ENCODE measurements at places on chromosomes 2 and 18. TPM values are rescaled to one million over a fixed set of nuclear protein-coding genes. Genes with fewer than 3 reads are reported as not detected.

DNA sequence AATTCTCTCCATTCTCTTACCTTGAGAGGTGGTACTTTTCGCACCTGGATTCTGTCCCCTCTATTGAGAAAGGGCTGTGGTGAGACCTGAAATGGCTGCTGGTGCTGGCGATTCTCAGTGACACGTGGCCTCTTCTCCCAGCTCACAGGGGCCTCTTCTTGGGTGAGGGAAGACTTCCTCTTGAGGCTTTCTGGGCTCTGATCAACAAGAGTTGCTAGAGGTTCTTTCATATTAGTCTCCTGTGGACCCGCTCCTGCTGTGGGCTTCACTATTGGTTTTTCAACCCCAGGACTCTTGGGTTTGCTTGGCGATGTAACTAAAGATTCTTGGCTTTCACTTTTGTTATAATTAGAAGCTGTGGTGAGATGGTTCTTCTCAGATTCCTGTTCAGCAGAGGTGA lies 76.3 kb upstream of the DTNB start:
- DNase-seq: no peak

Gene YWHAQ
- total RNA-seq: 535 TPM

DNA sequence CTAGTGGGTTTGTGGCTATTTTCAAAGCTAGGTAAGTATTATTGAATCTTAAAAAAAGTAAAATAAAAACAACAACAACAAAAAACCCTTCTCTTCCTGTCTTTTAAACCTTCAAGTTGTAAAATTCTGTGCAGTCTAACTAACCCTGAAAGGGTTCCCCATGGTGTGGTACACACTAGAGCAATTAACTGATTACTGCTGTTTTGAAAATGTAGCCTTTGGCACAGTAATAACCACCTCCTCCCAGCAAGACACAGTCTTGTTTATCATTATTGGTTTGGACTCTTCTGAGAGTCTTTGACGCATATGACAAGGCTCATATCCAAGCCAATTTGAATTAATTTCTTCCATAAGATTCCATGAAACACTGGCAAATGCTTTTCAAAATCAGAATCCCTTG lies 2184.6 kb upstream of the PIK3C3 start:
- no peak for DNase-seq

DNA sequence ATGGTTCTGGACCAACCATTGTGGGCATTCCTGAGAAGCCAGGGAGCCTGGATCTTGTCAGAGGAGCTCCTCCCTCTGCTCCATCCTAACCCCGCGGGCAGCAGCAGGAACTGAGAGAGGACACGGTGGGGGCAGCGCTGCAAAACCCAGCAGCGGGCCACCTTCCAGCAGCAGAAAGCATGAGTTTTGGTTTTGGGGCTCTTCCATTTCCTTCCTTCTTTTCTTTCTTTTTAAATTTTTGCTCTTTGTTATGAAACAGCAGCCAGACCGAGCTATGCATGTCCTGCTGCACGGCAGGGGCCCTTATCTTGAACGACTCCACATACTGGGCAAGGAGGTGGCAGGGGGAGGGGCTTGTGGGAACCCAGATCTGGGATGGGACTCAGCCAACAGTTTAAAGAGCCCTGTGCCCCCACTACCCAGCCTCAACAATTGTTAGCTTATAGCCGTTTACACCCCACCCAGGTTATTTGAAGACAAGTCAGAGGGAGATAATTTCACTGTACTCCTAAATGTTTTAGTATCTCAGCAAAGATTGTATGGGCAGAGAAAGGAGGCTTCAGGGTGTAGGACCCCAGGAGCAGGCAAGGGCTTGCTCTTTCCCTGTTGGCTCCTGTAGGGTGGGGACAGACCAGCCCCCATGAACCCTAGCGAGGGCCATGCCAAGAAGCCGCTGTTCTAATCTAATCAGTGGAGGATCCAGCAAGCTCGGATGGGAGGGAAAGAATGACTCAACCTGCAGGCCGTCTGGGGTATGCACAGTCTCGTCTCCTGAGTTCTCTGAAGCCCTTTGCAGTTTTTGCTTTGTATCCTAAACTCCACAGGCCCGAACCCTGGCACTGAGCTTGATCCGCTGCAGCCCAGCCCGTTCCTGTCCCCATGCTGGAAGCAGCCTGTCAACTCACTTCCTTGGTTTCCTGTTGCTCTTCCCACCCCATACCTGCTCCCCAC lies 75.3 kb downstream of the LRRFIP1 start:
- DNase-seq: no peak

Gene RSAD2
- 6.9 TPM for total RNA-seq

GRCh38 chr2:71567625-71568024 lies 114.3 kb downstream of the DYSF start:
- no peak for DNase-seq

DNA sequence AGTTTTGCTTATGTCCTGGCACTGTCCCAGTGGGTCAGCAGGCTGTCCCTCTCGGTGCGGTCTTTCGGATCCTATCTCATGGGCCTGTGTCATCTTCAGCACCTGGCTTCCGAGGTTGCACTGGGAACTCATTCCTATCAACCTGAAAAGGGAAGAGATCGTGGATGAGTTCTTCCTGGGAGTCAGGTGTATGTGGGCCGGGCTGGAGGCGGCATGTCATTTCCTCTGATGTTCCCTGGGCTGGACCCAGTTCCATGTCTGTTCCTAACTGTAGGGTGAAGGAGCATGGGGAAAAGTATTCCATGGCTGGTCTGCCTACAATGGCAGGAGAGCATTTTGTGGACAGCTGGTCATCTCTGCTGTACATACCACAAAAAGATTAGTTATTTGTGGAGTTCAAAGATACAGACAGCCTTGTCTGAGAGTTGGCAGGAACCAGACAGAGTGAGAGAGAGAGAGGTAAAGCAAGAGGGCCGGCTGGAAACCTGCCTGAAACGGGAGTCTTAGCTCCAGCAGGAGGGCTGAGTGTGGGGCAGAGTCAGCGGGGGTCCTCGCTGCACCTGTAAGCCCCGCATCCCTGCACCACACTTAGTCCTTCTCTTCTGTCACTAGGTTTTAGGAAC lies 25.2 kb downstream of the FAM228A start:
- DNase-seq: no peak

- no peak for DNase-seq
Measured at GRCh38 chr18:77054288-77054605, 78.3 kb downstream of the MBP start.

Gene MALL
- total RNA-seq: 5.9 TPM

DNA sequence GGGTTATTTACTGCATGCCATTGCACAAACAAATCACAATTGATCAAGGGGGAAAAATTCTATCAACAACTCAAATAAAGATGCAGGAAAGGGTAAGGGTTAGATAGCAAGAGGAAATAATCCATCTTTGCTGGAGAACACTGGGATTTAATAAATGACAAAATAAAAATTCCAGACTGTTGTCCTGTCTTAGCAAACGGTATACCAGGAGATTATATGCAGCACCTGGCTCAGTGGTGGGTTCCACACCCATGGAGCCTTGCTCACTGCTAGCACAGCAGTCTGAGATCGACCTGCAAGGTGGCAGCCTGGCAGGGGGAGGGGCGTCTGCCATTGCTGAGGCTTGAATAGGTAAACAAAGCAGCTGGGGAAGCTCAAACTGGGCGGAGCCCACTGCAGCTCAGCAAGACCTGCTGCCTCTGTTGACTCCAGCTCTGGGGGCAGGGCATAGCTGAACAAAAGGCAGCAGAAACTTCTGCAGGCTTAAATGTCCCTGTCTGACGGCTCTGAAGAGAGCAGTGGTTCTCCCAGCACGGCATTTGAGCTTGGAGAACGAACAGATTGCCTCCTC lies 296.5 kb upstream of the THSD7B start:
- DNase-seq: no peak

Gene PRSS56
- 1.5 TPM for total RNA-seq

GRCh38 chr18:9417073-9417851 lies 58.1 kb upstream of the RALBP1 start:
- DNase-seq: no peak

Gene MRPL53
- 12.7 TPM for total RNA-seq

Gene TMEM185B
- total RNA-seq: 17.2 TPM

GRCh38 chr18:2368102-2368501 lies 203.2 kb downstream of the METTL4 start:
- no peak for DNase-seq

Gene ANKRD29
- total RNA-seq: 8.7 TPM

- DNase-seq: no peak
Measured at GRCh38 chr2:191612496-191612895, 65.4 kb upstream of the NABP1 start.

GRCh38 chr2:155203178-155203577 lies 504.7 kb downstream of the KCNJ3 start:
- DNase-seq: no peak

Data from spinal cord (tissue), 10 donors.